ENCODE measurements at places on chromosomes 3 and 15. TPM values are rescaled to one million over a fixed set of nuclear protein-coding genes. Genes with fewer than 3 reads are reported as not detected.

DNA sequence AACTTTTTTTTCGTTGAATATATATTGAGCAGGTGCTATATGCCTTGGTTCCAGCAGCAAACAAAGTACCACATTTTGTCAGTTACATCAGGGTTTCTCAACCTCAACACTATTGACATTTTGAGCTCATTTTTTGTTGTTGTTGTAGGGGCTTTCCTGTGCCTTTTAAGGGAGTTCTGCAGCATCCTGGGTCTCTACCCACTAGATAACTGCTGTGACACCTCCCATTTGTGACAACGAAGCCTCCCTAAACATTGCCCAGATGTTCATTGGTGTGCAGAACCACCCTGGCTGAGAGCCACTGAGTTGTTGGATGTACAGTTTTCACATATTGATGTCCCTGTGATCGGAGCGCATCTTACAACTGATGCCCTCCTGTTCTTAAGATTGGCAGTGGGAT is 382.6 kb downstream of the PTPRG start:
- DNase-seq: no peak

DNA sequence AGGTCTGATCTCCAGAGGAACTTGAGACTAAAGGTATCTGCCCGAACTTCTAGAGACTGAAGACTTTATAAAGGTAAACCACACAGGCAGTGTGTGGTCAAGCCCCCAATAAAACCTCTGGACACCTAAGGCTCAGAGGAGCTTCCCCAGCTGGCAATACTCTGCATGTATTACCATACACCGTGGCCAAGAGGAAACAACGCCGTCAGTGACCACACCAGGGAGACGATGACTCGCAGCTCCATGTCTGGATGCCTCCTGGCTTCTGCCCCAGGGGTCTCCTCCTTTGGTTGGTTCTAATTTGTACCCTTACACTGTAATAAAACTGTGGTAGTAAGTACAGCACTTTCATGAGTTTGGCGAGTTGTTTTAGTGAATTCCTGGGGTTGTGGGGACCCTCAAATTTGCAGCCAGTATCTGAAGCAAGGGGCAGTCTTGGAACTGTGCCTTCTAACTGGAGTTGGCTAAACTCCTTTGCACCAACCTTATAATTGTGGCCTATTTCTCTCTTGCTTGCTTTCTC is 32.1 kb upstream of the BCL2L10 start:
- DNase-seq: no peak

The MFAP1 gene
- 42.2 TPM for total RNA-seq

DNA sequence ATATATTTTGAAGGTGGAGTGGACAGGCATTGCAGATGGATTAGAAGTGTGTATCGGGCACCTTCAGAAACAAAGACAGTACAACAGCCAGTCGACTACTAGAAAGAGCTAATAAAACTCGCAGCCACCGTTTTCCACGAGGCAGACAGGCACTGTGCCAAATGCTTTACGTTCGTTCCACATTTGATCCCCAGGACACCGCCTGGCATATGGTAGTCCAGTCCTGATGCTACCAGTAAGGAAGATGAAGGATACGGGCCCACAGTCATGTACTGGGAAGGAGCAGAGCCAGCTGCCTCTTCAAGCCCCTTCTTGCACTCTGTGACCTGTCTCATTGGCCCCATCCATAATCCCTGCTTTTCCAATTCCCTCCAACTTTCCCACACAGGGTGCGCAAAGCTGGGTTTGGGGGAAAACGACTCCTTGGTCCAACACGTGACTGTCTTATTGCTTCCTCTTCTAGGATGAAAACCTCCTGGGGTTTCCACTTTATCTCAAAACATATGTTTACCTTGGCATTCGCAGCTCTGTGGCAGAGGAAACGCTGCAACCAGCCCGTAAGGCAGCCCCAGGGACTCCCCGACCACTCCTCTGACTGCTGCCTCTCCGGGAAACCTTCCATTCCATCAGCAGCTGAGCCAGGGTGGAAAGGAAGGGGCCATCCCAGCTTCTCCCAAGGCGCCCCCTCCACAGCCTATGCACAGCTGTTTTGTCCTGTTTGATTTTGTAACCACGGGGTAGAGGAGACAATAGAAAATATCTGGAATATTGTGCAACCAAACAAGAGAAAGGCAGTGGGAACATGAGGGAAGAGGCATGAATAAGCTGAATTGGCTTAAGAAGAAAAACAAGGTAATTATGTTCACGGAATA is 107.4 kb downstream of the ADAMTS17 start:
- no peak for DNase-seq

GRCh38 chr3:167728176-167728575 is 6.5 kb downstream of the PDCD10 start:
- DNase-seq: no peak

Measured in H4 (cell line).